Tibial nerve (tissue), 4 donors: ENCODE measurements at places on chromosomes 6 and 20. TPM values are rescaled to one million over a fixed set of nuclear protein-coding genes. Genes with fewer than 3 reads are reported as not detected.

DNA sequence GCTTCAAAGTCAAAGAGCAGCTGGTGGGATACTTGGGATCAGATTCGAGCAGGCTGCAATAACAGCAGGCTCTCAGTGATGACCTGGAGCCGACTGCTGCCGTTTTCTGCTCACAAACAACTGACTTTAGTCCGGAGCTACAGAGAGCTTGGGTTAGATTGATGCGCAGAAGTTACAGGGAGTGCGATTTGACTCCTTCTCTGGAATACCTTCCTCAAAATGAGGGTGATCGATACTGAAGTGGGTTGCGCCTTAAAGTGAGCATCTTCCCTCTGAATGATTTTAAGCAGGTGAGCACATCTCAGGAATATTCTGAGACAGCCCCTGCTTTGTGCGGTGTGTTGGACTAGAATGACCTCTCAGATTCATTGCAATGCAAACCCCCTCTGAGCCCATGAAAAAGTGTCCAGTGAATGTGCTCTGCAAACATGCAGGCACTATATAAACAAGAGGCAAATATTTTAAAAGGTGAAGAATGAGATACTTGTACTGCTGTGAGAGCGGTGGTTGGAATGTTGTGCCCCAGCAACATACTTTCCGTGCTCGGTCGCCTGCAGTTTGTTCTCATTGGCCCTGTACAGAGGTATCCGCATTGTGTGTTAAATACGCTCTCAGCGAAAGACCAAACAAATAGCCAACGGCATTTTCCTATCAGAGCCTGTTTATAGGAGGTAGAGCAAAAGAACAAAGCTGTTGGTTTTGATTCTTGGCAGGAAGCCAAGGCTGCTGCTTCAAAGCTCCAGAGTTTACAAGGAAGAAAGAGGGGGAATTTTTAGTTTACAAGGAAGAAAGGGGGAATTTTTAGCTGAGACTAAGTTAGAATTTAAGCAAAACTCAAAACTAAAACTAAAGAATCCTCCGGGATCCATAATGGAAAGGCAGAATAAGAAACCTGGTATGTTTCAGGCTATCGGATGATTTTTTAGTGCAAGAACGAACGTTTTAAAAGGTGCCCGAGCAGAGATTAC is 67.7 kb downstream of the PHACTR2 start:
- H3K4me1 ChIP-seq = no peaks in the 10 kb centered on the region
- H3K27ac ChIP-seq = no peak overlapping the region
- peak; percentile 26 for DNase-seq

DNA sequence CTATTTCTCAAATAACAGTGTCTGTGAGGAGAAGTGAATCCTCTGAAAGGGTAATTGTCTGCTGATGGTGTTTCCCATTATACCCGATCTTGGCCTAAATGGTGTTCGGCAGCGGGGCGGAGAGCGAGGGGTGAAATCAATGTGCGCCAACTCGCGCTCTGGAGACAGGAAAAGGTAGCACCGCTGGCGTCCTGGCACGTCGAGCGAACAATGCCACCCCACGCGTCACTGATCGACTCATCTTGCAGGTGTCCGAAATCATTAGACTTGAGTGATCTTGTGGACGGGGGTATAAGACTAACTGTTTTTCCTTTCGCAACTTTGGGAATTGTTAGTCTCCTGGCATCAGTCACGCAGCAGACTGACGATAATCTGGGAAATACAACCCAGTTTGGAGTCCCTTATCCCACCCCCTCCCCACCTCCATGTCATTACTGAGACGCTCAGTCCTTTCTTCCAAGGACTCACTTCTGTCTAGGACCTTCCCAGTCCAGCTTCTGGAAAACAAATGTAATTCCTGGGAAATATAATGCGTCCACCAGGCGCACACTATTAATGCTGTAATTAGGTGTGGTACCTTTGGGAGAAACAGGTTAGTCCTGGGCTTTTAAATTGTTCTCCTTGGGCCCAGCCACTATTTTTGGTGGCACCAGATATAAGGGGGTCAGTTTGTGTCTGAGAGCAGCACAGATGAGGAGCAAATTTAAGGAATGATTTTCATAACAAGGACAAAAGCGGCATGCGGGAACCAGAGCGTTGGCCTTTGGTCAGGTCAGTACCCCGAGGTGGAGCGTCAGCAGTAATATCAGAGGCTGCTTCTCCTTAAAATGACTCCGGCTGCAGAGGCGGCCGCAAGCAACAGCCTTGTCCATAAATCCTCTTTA is 2.3 kb downstream of the LINC00237 start:
- H3K4me1 ChIP-seq = peaks cover 61% of the 10 kb centered on the region
- H3K4me3 ChIP-seq = no peak overlapping the region
- peaks cover 17% of the 10 kb centered on the region for H3K27me3 ChIP-seq
- no peak for DNase-seq
- H3K36me3 ChIP-seq = no peaks in the 10 kb centered on the region

GRCh38 chr6:165096868-165097267 is 212.5 kb downstream of the C6orf118 start:
- no peaks in the 10 kb centered on the region for H3K36me3 ChIP-seq
- no peaks in the 10 kb centered on the region for H3K27me3 ChIP-seq
- H3K4me1 ChIP-seq = no peaks in the 10 kb centered on the region
- no peak overlapping the region for H3K27ac ChIP-seq
- DNase-seq = no peak

GRCh38 chr6:113994934-113995342 is 24.0 kb upstream of the HDAC2 start:
- no peak overlapping the region for H3K27ac ChIP-seq
- no peak overlapping the region for H3K4me3 ChIP-seq
- DNase-seq = no peak
- H3K27me3 ChIP-seq = no peaks in the 10 kb centered on the region

- no peak overlapping the region for H3K27ac ChIP-seq
- no peaks in the 10 kb centered on the region for H3K4me1 ChIP-seq
- no peaks in the 10 kb centered on the region for H3K36me3 ChIP-seq
- no peak for DNase-seq
- H3K27me3 ChIP-seq = no peaks in the 10 kb centered on the region
These were observed 1950.9 kb upstream of the DEFB115 start for GRCh38 chr20:29306390-29307072.

DNA sequence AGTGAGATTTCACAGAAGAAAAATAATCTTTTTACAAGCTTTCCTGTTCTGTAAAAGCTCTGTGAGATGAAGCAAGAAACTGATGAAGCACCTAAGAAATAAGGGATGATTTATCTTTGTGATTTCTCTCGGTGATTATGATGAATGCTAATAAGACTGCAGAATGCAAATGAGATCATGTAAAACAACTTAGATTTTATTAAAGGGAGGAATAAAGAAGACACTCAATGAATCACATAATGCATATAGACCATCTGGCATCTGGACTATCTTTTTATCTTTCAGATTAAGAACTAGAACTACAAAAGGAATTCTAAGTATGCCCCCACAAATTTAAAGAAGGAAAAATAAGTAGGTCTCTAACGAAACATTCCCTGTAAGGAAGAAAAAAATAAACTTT is 361.5 kb upstream of the OPRM1 start:
- no peaks in the 10 kb centered on the region for H3K27me3 ChIP-seq
- H3K36me3 ChIP-seq = no peaks in the 10 kb centered on the region
- no peak overlapping the region for H3K4me3 ChIP-seq
- H3K27ac ChIP-seq = no peak overlapping the region
- no peak for DNase-seq
- no peaks in the 10 kb centered on the region for H3K4me1 ChIP-seq

- H3K27me3 ChIP-seq = no peaks in the 10 kb centered on the region
- peaks cover 5% of the 10 kb centered on the region for H3K4me1 ChIP-seq
- no peaks in the 10 kb centered on the region for H3K36me3 ChIP-seq
- H3K27ac ChIP-seq = no peak overlapping the region
- no peak overlapping the region for H3K4me3 ChIP-seq
These were observed 30.1 kb downstream of the CDYL start for GRCh38 chr6:4806337-4806725.

- no peaks in the 10 kb centered on the region for H3K36me3 ChIP-seq
- DNase-seq = no peak
- H3K27ac ChIP-seq = no peak overlapping the region
- no peaks in the 10 kb centered on the region for H3K27me3 ChIP-seq
- H3K4me1 ChIP-seq = no peaks in the 10 kb centered on the region
These were observed 13.4 kb upstream of the THEMIS start for GRCh38 chr6:127914240-127914639.

GRCh38 chr6:164195278-164195941 is 780.9 kb downstream of the QKI start:
- no peaks in the 10 kb centered on the region for H3K4me1 ChIP-seq
- H3K36me3 ChIP-seq = no peaks in the 10 kb centered on the region
- no peak overlapping the region for H3K4me3 ChIP-seq
- DNase-seq = no peak
- no peak overlapping the region for H3K27ac ChIP-seq

GRCh38 chr6:37490536-37491170 is 9.0 kb downstream of the CCDC167 start:
- DNase-seq = no peak
- no peaks in the 10 kb centered on the region for H3K27me3 ChIP-seq
- H3K36me3 ChIP-seq = peaks cover 6% of the 10 kb centered on the region
- H3K4me1 ChIP-seq = no peaks in the 10 kb centered on the region
- H3K27ac ChIP-seq = no peak overlapping the region

DNA sequence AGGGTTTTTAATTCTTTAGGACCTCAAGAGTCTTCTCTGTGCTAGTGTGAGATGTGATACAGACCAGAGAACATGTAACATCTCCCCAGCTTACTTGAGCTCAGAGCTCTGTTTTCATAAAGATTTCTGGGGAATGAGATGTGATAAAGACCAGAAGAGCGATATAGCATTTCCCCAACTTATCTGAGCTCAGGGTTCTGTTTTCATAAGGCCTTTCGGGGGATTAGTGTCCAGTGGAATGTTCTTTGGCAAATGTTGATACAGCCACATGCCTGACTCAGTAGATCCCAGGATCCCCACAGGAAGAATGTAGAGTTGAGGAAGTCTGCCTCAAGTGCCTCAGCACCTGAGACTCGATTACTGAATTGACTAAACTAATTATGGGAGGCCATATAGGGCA is 18.7 kb upstream of the TOP1 start:
- H3K27me3 ChIP-seq = no peaks in the 10 kb centered on the region
- peaks cover 15% of the 10 kb centered on the region for H3K4me1 ChIP-seq
- no peak overlapping the region for H3K4me3 ChIP-seq
- DNase-seq = no peak
- no peaks in the 10 kb centered on the region for H3K36me3 ChIP-seq

Gene KCNK5
- total RNA-seq = 18.1 TPM

Gene RIPPLY2
- total RNA-seq = not detected
